ENCODE measurements at places on chromosomes 13 and 19.

DNA sequence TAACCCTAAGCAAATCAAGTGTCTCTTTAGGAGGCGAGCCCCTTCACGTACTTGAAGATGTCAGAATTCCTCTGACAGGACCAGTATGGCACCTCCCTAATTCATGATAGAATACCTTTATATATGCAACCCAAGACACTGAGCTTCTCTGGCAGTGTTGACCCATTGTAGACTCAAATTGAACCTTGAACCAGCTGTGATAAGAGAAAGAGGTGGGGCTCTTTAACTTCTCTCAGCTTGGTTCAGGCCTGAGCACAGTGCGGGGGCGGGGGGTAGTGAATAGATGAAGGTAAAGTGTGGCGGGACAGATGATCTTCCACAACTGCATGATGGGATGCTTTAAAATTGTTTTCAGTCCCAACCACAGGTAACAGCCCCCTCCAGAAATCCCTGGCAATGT lies 12.1 kb downstream of the MBNL2 start:
- no peak for DNase-seq
- H3K27me3 ChIP-seq = no peaks in the 10 kb centered on the region
- H3K4me3 ChIP-seq = no peak overlapping the region
- H3K27ac ChIP-seq = no peak overlapping the region
- H3K36me3 ChIP-seq = peaks cover 45% of the 10 kb centered on the region

DNA sequence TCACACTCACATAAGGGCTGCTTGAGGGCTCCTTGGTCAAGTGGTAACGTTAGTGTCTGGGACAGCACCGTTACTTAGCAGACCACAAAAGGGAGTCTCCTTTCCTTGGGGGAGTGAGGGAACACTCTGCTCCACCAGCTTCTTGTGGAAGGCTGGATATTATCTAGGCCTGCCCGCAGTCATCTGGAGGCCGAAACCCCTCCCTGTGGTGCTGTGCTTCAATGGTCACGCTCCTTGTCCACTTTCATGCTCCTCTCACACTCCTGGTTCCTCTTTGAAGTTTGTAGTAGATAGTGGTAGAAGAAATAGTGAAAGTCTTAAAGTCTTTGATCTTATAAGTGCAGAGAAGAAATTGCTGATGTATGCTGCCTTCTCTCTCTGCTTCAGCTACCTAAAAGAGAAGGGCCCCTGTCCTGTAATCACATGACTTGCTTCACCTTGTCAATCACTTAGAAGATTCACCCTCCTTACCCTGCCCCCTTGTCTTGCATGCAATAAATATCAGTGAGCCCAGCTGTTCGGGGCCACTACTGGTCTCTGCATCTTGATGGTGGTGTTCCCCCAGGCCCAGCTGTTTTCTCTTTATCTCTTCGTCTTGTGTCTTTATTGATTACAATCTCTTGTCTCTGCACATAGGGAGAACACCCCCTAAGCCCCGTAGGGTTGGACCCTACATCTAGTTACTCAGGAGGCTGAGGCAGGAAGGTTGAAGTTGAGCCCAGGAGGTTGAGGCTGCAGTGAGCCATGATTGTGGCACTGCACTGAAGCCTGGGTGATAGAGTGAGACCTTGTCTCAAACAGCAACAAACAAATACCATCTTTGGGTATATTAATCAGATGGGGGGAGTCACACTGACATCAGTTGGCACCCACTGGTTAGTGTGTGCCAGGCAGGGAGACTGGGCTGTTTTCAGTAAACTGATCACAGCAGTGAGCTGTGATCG lies 11.6 kb upstream of the MZF1 start:
- H3K36me3 ChIP-seq = no peaks in the 10 kb centered on the region
- no peaks in the 10 kb centered on the region for H3K4me1 ChIP-seq
- no peak for DNase-seq
- no peak overlapping the region for H3K4me3 ChIP-seq
- H3K27me3 ChIP-seq = no peaks in the 10 kb centered on the region
- no peak overlapping the region for H3K27ac ChIP-seq

GRCh38 chr13:94495806-94496205 lies 16.3 kb upstream of the DCT start:
- H3K27ac ChIP-seq = no peak overlapping the region
- no peak overlapping the region for H3K4me3 ChIP-seq
- no peaks in the 10 kb centered on the region for H3K4me1 ChIP-seq
- DNase-seq = no peak

- no peak for DNase-seq
- no peak overlapping the region for H3K27ac ChIP-seq
- H3K4me1 ChIP-seq = peaks cover 3% of the 10 kb centered on the region
- no peaks in the 10 kb centered on the region for H3K27me3 ChIP-seq
- peaks cover 25% of the 10 kb centered on the region for H3K36me3 ChIP-seq
- no peak overlapping the region for H3K4me3 ChIP-seq
These were observed 33.6 kb downstream of the MTMR6 start for GRCh38 chr13:25253702-25254101.
